A549 treated with Hydrocortisone at 1 μM for 4 hours (cell line): ENCODE measurements at places on chromosomes 5 and 9. TPM values are rescaled to one million over a fixed set of nuclear protein-coding genes. Genes with fewer than 3 reads are reported as not detected.

OR1Q1 gene
- total RNA-seq, result not detected in 5 replicates

CNTNAP3B gene
- 14.9 to 15.8 TPM (median 15.1 TPM) in 5 replicates for total RNA-seq

CDHR2 gene
- total RNA-seq, result 0.10 to 0.17 TPM (median 0.12 TPM) in 4 of 5 replicates, not detected in the other

SH3PXD2B gene
- total RNA-seq, result 15.3 to 20.0 TPM (median 18.8 TPM) in 5 replicates

LTC4S gene
- total RNA-seq, result 0.31 TPM in 1 of 5 replicates, not detected in the others

AQP7 gene
- total RNA-seq, result 0.28 to 0.56 TPM (median 0.33 TPM) in 5 replicates

FGF10 gene
- total RNA-seq, result not detected in 5 replicates

ZNF169 gene
- total RNA-seq, result 1.2 to 1.9 TPM (median 1.7 TPM) in 5 replicates

FGD3 gene
- total RNA-seq, result 0.10 to 0.93 TPM (median 0.27 TPM) in 5 replicates
